DND-41 (cell line): ENCODE measurements at places on chromosomes 5 and 9.
A peak's percentile ranks its signal among the peaks of the same experiment; 100 is the strongest.

GRCh38 chr5:16913187-16914107 lies 22.6 kb downstream of the MYO10 start:
- DNase-seq, result no peak

DNA sequence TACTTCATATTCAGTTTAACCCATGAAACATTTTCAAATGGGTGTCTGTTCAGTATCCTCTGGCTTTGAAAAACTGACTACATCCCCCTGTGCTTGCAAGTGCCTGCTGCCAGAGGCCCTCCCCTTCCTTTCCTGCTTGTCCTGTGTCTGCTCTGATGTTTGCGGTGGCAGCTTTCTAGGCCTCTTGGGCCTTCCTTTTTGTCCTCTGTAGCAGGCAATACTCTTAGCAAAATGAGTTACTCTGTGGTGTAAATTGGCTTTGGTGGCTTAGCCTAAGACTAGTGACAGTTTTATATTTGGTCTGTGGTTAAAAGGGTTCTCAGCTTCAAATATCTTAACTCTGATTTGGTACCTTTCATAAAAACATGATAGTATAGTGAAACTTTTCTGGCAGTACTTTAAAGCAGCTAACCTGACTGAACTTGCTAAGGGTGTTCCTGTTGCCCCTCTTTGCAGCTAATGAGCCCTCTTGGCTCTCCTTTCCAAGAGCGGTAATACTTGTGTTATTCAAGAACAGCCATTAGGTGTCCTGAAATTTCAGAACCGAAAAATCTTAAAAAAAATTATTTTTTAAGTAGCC lies 76.6 kb downstream of the GOLM1 start:
- DNase-seq, result peak; percentile 18

- no peak for DNase-seq
Observed at GRCh38 chr9:6692881-6693361, 47.4 kb upstream of the GLDC start.

DNA sequence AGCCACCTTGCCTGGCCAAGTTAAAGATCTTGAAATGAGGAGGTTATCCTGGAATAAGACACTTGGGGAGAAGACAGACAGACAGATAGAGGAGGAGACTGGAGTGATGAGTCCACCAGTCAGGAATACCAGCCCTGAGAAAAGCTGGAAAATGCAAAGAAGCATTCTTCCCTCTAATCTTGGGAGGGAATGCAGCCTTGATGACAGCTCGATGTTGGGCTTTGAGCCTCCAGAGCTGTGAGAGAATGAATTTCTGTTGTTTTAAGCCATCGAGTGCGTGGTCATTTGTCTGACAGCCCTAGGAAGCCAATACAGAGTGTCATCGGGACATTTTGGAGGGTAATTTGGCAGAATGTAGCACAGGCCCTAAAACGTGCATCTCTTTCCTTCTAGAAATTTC lies 199.1 kb upstream of the IER5L start:
- no peak for DNase-seq

GRCh38 chr9:114745879-114746550 lies 59.8 kb downstream of the TNFSF15 start:
- no peak for DNase-seq

- DNase-seq, result peak; percentile 71
Observed at GRCh38 chr5:80672140-80672736, 17.5 kb upstream of the DHFR start.

GRCh38 chr9:130498918-130499698 lies 54.3 kb downstream of the ASS1 start:
- DNase-seq, result no peak

- no peak for DNase-seq
Observed at GRCh38 chr9:17875886-17876285, 297.0 kb downstream of the SH3GL2 start.

GRCh38 chr5:10556893-10557746 lies 6.8 kb upstream of the ANKRD33B start:
- no peak for DNase-seq

- DNase-seq, result no peak
Observed at GRCh38 chr9:14246951-14247350, 67.0 kb downstream of the NFIB start.

DNA sequence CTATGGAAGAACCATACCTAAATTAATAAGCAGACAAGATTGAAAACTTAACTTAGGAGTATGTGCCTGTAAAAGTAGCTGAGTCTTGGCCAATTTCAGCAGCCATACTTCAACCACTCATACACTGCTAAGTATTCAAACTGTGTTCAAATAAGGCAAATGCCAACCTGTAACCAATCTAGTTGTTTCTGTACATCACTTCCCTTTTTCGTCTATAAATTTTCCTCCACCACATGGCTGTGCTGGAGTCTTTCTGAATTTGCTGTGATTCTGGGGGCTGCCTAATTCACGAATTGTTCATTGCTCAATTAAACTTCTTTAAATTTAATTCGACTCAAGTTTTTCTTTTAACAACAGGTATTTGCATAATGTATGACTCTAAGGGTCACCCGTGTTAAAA lies 184.4 kb downstream of the PLK2 start:
- no peak for DNase-seq

- no peak for DNase-seq
Observed at GRCh38 chr9:99335280-99335679, 113.2 kb downstream of the SEC61B start.

- no peak for DNase-seq
Observed at GRCh38 chr5:57504357-57504756, 21.7 kb upstream of the ACTBL2 start.

DNA sequence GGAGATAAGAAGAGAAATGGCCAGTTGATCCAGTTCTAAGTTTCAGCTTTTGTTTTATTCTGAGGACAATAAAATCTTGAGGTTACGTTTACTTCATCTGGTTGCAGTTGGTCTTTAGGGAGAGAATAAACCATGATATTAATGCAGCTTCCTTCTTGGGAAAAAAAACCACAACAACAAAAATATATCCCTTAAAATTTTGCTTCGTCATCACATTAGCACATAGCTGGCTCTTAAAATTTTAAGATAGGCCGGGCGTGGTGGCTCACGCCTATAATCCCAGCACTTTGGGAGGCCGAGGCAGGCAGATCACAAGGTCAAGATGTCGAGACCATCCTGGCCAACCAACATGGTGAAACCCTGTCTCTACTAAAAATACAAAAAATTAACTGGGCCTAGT lies 86.4 kb downstream of the EQTN start:
- no peak for DNase-seq

- no peak for DNase-seq
Observed at GRCh38 chr5:60354311-60354710, 345.7 kb downstream of the DEPDC1B start.

GRCh38 chr9:127913682-127914081 lies 3.2 kb downstream of the ST6GALNAC4 start:
- DNase-seq, result no peak

DNA sequence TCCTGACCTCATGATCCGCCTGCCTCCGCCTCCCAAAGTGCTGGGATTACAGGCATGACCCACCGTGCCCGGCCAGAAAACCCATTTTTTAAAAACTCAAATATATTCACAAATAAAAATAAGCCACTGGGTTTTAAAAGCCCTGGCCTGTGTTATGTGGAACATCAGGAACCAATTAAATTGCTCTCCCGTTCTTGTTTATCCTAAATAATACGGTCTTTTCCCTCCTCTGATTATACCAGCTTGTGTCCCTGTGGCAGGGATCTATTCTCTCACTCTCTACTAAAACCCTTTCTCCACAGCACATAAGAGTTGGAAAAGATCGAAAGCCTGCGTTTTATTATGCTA lies 30.1 kb upstream of the LPAR1 start:
- DNase-seq, result no peak

DNA sequence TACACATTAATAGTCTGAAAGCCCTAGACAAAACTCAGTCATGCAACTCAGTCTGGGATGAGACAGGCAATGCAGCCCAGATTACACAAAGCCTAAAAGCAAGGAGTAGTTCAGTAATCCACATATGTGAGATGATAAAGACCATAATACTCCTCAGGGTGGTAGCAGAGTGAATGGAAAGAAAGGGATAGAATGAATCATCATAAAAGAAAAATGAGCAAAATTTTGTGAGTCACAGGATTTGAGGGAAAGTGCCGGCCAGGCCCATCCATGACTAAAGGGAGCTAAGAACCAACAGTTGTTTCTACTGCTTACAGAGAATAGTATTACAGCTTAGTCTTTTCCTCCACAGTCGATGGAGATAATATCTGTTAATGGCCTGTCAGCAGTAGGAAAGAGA lies 90.0 kb upstream of the POU5F2 start:
- DNase-seq, result no peak

DNA sequence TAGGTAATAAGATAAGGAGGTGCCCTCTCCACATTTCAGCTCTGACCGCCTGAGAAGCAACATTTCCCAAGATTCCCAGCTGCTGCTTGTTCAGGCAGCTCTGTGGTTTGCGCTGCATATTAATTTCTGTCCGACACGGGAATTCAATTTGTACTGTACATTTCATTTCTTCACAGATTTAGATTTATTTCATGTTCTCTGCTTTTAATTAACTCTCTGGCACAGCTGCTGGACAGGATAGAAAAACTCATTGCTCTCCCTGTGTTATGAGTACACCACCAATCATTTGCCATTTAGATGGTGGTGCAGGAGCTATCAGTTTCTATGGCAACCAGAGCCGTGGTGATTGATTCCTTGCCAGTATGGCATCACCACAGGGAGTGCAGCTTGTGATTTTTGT lies 558.5 kb downstream of the DMRTA1 start:
- no peak for DNase-seq

DNA sequence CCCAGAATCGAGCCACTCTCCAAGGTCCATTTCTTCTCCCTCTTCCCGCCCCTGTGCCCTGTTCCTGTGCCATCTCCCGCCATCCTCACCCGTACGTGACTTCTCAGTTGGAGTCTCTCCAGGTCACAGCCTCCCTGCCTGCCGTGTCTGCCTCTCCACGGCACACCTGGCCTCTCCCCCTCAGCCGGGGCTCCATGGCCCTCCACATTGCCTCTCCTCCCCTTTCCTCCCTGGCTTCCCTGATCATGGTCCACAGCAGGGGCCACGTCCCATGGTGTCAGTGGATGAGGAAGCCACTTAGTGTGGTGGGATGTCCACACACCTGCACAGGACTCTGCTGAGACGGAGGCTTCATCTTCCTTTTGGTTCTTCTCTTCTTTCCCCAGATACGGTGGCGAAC lies 2.3 kb downstream of the PAEP start:
- DNase-seq, result no peak

- no peak for DNase-seq
Observed at GRCh38 chr5:56094579-56095361, 100.0 kb upstream of the IL6ST start.

DNA sequence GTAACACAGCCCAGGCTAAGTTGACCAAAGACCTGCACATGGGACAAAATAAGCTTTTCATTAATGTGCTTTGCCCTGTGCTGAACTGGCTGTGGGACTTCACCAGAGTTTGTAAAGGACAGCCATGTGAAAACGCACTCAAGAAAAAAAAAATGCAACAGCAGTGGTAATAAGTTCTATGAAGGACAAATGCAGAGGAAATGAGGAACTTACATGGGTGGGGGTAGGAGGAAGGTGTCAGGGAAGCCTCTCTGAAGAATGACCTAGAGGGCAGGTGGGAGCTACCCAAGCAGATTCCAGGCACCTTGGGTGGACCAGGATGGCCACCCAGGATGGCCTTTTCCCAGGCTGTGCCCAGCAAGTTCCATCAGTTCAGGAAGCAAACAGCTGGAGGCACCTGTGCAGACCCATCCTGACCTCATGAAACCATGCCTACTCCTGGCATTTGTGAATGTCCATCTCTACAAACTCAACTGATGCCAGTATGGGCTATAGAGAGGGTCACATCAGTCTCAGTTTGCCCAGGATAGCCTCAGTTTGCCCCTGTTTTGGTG lies 6.7 kb upstream of the PHF2 start:
- DNase-seq, result no peak

DNA sequence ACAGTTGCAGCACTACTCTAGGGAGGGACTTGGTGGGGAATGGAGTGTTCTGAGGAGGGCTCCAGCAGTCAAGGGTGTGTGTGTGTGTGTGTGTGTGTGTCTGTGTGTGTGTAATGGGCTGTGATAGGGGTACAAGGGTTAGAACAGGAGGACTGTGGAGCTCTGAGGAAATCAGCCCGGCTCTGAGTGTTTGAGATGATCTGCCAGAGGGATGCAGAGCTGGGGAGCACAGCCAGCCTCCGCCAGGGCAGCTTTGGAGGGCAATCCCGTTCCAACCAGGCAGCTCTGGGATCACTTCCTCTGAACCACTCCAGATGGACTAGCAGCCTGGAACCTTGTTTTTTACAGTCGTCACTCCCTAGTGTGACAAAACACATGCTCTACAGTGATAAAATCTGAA lies 3.0 kb upstream of the SLC6A7 start:
- no peak for DNase-seq

GRCh38 chr5:122126177-122126755 lies 3.1 kb upstream of the ZNF474 start:
- DNase-seq, result no peak

GRCh38 chr9:81720450-81721086 lies 31.2 kb upstream of the TLE1 start:
- no peak for DNase-seq

GRCh38 chr5:87411586-87411972 lies 1.2 kb downstream of the CCNH start:
- no peak for DNase-seq

GRCh38 chr5:113939988-113940387 lies 421.9 kb upstream of the KCNN2 start:
- no peak for DNase-seq

GRCh38 chr5:32123058-32123805 lies 50.9 kb downstream of the GOLPH3 start:
- DNase-seq, result no peak

GRCh38 chr5:164671640-164672039 lies 1166.2 kb downstream of the MAT2B start:
- no peak for DNase-seq

- peak; percentile 9 for DNase-seq
Observed at GRCh38 chr9:121699571-121700164, 48.2 kb downstream of the DAB2IP start.

DNA sequence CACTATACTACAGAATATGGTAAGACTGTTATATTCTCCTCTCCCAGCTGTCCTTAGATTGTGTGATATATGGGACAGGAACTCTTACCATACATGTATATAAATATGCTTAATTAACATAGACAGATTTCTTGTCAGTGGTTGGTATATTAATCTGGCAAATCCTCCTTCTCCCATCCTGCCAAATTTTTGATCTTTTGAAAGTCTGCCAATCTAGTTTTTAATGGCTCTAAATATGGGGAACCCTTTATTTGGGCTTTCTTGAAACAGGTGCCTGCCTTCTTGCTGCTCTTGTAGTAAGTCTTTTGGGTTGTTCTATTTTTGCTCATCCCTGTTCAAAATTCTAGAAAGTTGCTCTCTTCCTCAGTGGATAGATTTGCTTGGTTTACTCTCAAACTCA lies 63.5 kb downstream of the SPATA31D1 start:
- no peak for DNase-seq
